Activated T-cell treated with anti-CD3 and anti-CD28 coated beads, Interleukin-2, amount 50 U/mL, for 72 hours (primary cell): ENCODE measurements at places on chromosomes 12 and 14. TPM values are rescaled to one million over a fixed set of nuclear protein-coding genes. Genes with fewer than 3 reads are reported as not detected.

DNA sequence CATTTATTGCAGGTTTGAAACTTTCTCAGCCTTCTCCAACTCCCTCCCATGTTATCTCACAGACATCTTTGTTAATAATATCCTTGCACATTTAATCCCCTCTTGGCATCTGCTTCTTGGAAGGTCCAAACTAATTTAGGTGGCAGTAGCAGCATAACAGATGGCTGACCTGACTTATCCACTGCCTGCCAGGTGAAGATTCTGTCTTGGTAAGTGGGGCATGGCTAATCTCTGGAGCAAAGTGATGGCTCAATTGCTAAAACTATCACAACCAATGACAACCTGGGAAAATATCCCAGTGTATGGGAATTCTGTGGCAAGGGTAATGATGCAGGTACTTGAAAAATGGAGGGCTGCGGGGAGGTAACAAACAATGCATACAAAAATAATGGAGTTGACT lies 58.2 kb upstream of the ALG10B start:
- H3K4me3 ChIP-seq = no peak overlapping the region
- no peaks in the 10 kb centered on the region for H3K4me1 ChIP-seq
- H3K36me3 ChIP-seq = no peaks in the 10 kb centered on the region
- DNase-seq = no peak
- no peaks in the 10 kb centered on the region for H3K27me3 ChIP-seq
- H3K27ac ChIP-seq = no peak overlapping the region

- no peak overlapping the region for H3K27ac ChIP-seq
- DNase-seq = no peak
- no peak overlapping the region for H3K4me3 ChIP-seq
- H3K4me1 ChIP-seq = no peaks in the 10 kb centered on the region
- H3K36me3 ChIP-seq = no peaks in the 10 kb centered on the region
- peaks cover 10% of the 10 kb centered on the region for H3K27me3 ChIP-seq
These were observed 133.5 kb upstream of the PARP11 start for GRCh38 chr12:4006743-4007142.

DNA sequence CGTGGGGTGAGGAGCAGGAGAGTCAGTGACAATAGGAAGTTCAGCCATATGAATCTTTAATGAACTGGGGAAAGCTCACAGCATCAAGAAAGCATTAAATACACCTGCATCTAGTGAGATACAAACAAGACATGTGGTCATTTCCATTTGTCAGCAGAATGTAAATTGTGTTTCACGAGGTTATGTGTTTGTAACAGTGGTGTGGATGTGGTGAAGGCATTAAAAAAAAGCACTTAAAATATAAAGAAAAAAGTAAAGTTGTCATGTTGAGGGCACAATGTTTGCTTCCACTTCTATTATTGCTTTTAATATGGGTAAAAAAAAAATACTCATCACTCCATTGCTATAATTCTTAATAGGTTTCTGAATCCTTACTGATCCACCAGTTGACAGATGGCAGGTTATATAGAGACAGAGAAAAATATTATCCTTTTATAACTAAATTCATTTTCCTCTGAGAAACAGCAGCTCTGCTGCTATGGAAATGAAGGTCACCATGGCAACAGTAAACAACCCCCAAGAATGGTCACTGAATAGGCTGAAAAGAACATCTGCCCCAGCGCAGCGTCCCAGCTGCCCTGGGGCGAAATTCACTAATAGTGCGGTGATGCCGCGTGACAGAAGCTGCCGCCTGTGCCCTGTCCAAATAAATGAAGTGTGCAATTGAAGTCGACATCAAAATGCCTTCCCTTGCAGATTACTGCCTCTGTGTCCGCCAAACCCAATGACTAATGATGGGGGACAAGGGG lies 226.1 kb downstream of the FOXN3 start:
- no peak for DNase-seq
- no peaks in the 10 kb centered on the region for H3K27me3 ChIP-seq
- no peak overlapping the region for H3K4me3 ChIP-seq
- no peak overlapping the region for H3K27ac ChIP-seq

GRCh38 chr14:91953170-91953985 lies 5.9 kb upstream of the FBLN5 start:
- H3K36me3 ChIP-seq = no peaks in the 10 kb centered on the region
- H3K27ac ChIP-seq = no peak overlapping the region
- H3K4me1 ChIP-seq = peaks cover 4% of the 10 kb centered on the region
- no peak for DNase-seq
- peaks cover 15% of the 10 kb centered on the region for H3K27me3 ChIP-seq

The GLT1D1 gene
- not detected for total RNA-seq

The FZD10 gene
- not detected for total RNA-seq

The MSRB3 gene
- 0.24 TPM for total RNA-seq

GRCh38 chr14:53213761-53214160 lies 60.6 kb upstream of the DDHD1 start:
- peaks cover 6% of the 10 kb centered on the region for H3K4me1 ChIP-seq
- no peak overlapping the region for H3K27ac ChIP-seq
- DNase-seq = no peak
- H3K36me3 ChIP-seq = no peaks in the 10 kb centered on the region
- no peak overlapping the region for H3K4me3 ChIP-seq
- no peaks in the 10 kb centered on the region for H3K27me3 ChIP-seq

The PPP1CC gene
- total RNA-seq = 302 TPM

The ASB2 gene
- total RNA-seq = 43.3 TPM
